ENCODE measurements at places on chromosomes 4 and X.

DNA sequence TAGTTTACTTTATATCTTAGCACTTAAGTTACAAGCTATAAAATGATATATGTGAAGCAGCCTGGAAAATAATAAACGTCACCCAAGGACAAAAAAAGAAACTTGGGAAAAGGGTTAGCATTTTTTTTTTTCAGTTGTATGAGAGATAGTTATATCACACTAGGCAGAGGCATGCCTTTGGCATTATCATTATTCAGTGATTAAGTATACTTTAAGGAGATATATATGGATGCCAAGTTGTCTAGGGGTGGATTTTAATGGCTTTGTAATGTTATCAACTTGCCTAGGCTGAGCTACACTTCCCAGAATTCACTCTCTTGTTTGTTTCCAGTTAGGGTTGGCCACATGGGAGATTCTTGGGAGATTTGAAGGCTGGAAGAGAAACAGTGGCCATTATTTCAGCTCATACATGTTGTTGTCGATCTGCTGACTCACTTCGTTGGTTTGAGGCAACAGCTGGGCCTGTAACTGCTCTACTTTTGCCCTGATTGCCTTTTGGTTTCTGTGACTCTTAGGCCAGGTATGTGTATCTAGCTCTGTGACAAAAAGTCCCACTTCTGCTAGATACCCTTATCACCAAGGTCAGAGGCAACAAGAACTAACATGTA lies 11.5 kb upstream of the SRPX start:
- no peak for DNase-seq

DNA sequence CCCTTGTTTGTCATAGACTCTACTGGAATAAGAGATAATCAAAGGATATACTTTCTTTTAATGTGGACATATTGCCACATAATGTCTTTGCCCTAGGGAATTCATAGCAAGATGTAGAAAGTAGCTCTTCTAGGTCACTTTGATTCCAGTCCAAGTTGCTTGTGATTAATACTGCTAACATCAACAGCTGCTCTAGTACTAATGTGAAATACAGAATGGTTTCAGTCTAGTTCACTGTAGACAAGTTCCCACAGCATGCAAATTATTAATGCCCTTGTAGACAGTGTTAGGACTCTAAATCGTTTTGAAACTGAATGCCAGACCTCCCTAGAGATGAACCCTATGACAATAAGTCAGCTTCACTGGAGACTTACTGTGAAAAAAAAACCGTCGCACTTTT lies 494.6 kb upstream of the ATOH1 start:
- no peak for DNase-seq

- no peak for DNase-seq
These were observed 13.2 kb upstream of the C1QTNF7 start for GRCh38 chr4:15414551-15415091.

GRCh38 chrX:8030361-8030760 lies 103.1 kb upstream of the PNPLA4 start:
- DNase-seq = no peak

GRCh38 chrX:39551762-39552161 lies 546.0 kb downstream of the BCOR start:
- DNase-seq = no peak

DNA sequence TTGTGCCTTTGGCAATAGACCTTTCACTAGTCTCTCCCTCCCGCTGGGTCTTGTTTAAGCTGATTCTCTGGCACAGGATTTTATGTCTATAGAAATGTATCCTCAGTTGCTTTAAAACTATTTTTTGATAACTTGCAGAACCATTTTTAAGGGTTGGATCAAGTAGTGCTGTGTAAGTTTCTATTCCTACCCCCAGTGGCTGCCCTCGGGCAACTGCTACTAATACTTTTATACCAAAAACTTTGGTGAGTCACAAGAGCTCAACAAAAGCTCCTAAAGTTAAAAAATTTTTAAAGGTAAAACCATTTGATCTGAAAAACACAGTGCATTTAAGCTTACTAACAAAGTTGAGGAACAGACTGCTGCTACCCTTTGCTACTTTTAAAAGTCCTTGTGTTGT lies 1460.6 kb upstream of the PCDH7 start:
- no peak for DNase-seq

DNA sequence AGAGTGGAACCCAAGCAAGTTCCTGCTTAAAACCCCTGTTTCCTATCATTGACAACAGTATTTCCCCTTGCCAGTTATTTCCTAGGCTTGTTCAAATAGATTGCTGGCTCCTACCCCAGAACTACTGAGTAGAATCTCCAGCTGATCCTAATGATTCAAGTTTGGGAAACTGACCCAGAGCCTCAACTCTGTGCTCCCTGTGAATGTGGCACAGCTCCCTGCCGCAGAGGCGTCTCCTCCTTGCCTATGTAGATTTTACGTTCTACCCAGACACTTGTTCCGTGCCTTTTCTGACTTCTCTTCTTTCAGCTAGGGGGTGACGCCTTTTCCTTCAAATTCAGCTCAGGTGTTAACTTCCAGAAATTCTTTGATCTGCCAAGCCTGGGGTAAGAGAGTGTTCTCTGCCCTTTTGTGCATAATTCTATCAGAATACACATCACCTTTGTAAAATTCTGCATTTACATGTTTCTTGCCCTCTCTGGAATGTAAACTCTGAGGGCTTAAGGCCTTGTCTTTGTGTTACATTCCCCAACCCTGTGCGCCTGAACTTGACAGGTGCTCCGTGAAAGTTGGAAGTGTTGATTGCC lies 4.4 kb downstream of the LSM6 start:
- no peak for DNase-seq

DNA sequence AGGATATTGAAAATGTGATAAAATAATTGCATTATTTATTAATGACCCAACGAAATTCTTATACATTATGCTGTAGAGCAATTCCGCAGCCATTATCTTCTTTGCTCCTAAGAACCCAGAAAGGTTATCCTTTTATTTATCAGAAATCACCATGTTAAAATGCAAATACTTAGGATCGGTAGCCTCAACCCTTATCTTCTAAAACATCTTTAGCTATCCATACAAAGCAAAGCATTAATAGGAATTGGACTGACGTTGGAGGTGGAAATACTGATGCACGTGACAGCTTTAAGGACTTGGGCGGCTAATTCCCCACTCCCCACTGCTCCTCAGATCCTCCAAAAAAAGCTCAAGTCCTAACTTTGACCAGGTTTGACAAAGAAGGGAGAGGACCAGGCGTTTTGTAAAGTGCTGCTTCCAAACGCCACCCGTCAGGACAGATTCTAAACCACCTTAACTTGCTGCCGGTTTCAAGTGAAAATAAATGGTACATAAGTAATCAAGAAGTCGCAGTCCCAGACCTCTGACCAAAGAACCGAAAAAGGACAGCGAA lies 539 bp upstream of the SPCS3 start:
- DNase-seq = no peak

DNA sequence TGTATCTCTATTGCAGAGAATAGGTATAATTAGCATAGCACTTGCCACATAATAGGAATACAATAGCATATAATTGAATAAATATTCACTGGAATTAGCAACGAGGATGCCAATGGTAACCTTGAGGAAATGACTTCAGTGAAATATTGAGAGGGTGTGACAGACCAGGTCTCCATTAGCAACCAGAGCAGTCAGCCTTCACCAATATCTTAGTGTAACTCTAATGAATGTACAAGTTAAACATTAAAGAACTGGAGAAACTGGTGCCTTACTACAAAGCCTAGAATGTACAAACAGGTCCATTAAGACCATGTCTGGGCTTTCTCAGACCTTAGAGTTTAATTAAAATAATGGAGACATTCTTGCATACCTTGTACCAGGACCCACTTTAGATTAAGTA lies 143.0 kb downstream of the MAGEB17 start:
- no peak for DNase-seq

GRCh38 chr4:79584902-79585301 lies 176.9 kb upstream of the GK2 start:
- no peak for DNase-seq

DNA sequence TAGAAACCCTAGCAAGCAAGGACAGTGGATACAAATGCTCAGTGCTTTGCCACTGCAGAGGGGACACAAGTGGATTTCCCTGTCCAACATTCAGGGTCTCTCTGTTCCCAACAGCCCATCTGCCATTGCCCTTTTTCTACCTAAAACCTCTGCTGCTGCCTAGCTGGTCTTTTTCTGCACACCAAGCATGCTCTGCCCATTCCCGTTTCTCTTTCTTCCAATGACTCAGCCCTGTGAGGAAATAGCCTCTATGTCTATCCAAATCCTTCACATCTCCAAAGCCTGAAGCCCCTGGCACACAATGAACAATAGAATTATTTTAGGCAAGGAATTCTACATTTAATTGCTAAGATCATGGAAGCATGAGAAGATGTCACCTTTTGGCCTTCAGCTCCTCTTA lies 5.7 kb upstream of the AMELX start:
- DNase-seq = no peak
